ENCODE measurements at places on chromosomes 13 and 19.

DNA sequence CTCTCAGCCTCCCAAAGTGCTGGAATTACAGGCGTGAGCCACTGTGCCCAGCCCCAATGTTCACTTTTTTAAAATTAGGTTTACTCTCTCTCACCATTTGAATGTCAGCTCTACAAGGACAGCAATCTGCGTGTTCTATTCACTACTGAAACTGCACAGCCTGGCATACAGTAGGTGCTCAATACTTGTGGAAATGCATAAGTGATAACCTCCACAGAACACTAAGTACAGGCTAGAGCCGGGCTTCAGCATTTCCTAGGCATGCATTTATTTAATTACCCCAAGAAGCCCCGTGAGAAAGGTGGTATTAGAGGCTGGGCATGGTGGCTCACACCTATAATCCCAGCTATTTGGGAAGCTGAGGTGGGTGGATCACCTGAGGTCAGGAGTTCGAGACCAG lies 33.1 kb upstream of the TNFAIP8L1 start:
- no peak for DNase-seq

- peak; percentile 59 for DNase-seq
Observed at GRCh38 chr19:39671739-39672363, 16.1 kb downstream of the LGALS16 start.

GRCh38 chr13:25588336-25589060 lies 216.7 kb downstream of the ATP8A2 start:
- no peak for DNase-seq

GRCh38 chr19:31546205-31546960 lies 197.1 kb upstream of the TSHZ3 start:
- DNase-seq = no peak

DNA sequence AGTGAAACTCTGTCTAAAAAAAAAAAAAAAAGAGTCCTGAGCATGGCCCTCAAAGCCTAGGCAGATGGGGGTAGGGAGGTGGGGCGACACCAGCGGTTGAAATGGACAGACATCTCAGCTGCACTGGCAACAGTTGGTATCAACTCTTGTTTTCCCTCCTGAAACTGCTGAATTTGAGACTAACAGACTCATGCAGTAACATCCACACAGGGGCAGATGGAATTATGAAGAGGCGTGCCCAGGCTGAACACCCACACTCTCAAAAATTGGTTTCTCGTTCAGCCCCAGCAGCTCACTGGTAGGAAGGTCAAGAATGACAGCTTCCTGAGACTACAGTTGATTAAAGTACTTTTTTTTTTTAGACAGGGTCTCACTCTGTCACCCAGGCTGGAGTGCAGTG lies 24.1 kb downstream of the PBX4 start:
- no peak for DNase-seq

GRCh38 chr13:52924289-52925148 lies 76.1 kb upstream of the PCDH8 start:
- no peak for DNase-seq

DNA sequence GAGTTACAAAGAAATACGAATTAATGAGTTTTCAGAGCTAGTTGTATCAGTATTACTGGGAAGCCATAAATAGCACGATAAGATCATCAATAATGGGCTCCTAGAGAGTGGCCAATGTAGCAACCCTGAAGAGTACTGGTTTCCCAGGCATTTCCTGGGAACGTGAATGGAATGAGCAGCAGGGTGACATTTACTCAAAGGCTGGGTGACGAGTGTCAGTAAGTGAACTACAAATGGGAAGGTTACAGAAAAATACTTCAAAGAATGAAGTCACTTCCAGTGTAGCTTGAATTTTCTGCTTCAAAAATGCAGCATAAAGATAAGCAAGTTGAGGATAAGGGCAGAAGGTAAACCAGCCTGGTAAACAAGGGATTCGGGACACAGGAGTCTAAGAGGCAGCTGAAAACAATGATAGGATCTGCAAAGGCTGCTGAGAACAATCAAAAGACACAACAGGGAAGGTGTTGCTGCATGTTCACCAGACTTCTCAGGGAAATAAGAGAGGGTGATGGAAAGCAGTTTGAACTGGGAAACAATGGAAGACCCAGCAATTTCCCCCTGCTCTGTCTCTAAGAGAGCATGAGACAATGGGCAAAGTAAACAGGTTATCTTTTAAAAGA lies 48.6 kb upstream of the POSTN start:
- DNase-seq = no peak
